ENCODE measurements at places on chromosomes 12 and 14.

- DNase-seq: no peak
Measured at GRCh38 chr14:21107283-21107800, 6.5 kb downstream of the TMEM253 start.

GRCh38 chr12:76074701-76075336 lies 9.7 kb downstream of the NAP1L1 start:
- DNase-seq: no peak

GRCh38 chr14:61486930-61487495 lies 165.6 kb downstream of the PRKCH start:
- no peak for DNase-seq

DNA sequence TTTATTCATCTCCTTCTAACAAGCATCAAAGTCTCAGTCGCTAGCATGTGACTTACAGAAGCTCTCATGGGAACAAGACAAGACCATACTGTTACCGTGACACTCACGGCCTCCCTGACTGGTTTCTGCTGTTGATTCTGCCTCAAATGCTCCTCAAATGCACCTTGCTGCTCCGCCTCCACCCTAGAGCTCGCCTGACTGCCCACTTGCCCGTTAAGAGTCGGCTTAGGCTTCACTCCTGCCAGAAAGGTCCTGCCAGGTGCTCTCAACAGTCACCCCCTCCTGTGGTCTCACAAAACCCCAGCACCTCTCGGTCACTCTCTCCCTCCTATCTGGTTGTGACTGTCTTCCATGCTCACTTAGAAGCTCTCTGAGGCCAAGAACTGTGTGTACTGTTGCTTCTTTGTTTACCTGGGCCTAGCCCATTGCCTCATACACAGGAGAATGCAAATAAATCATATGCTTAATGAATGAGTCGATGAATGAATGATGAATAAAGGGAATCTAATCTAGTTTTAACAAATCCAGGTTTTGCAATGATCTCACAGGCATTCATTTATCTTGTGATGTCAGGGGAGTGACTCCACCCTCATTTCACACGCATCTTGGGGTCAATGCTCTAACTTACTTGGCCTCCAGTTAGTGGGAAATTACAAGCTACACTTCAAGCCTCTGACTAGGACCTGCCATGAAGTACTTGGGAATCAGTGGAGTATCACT lies 41.3 kb downstream of the SSH1 start:
- no peak for DNase-seq

GRCh38 chr14:73887694-73888459 lies 1.2 kb downstream of the ZNF410 start:
- peak; percentile 15 for DNase-seq

- DNase-seq: no peak
Measured at GRCh38 chr14:81018684-81019083, 63.3 kb downstream of the TSHR start.

GRCh38 chr12:94048757-94049156 lies 99.6 kb upstream of the PLXNC1 start:
- no peak for DNase-seq

DNA sequence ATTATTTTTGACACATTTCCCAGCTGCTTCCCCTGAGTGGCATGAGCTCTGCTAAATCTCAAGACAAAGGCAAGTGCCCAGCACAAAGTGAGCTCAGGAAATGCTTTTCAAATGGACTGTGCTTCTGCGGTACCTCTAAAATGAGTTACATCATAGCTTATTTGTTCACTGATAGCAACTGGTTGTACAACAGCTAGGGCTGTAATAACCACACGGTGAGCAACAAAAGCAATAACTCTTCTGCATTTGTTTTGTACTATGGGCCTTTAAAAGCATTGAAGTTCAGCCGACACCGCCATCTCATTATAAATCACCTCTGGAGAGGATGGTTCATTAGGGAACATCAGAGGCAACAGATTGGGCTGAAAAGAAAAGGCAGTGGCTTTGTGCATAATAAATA lies 475.0 kb downstream of the GLT1D1 start:
- no peak for DNase-seq

GRCh38 chr14:87952307-87953094 lies 40.5 kb downstream of the GALC start:
- peak; percentile 42 for DNase-seq

DNA sequence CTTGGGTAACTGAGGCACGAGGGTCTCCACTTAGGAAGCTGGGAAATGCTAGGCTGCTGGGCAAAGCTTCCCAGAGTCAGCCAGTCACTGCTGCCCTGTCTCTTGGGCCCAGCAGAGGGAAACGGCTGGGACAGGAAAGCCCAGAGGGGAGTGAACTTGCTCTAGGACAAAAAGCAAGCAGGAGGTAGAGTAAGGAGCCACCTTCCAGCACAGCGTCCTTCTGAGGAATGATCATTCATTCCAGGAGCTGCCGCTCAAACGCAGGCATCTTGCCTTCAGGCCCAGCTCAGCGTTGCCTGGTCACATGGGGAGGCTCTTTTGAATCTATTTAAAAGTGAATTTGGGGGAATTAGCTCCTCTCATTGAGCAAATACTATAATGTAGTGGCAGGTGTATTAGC lies 118.6 kb downstream of the CRACR2A start:
- no peak for DNase-seq

DNA sequence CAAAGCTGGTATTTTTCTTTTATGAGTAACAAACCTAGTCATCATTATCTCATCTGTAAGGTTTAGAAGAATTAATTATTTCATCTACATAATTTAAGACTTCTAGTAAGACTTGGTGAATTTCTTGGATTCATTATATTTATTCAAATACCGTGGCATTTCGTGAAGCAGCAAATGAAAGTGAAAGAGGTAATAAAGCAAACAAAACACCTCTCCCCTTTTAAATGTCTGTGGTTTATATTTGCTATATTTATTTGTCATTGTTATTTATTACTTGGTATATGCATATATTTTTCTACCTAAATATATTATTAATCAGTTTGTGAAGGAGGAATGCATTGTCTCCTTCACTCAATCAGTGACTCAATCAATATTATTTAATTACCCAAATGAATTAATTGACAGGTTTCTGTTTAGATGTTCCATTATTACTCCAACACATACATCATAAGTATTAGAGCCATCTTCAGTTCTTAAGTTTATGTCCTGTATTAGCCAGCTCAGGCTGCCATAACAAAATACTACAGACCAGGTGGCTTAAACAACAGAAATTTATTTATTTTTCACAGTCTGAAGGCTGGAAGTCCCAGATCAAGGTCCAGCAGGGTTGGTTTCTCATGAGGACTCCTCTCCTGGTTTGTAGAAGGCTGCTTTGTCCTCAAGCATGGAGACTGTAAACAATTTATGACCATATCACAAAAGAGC lies 6.6 kb downstream of the CFAP54 start:
- DNase-seq: no peak

GRCh38 chr14:55425091-55425490 lies 13.5 kb upstream of the ATG14 start:
- DNase-seq: no peak

DNA sequence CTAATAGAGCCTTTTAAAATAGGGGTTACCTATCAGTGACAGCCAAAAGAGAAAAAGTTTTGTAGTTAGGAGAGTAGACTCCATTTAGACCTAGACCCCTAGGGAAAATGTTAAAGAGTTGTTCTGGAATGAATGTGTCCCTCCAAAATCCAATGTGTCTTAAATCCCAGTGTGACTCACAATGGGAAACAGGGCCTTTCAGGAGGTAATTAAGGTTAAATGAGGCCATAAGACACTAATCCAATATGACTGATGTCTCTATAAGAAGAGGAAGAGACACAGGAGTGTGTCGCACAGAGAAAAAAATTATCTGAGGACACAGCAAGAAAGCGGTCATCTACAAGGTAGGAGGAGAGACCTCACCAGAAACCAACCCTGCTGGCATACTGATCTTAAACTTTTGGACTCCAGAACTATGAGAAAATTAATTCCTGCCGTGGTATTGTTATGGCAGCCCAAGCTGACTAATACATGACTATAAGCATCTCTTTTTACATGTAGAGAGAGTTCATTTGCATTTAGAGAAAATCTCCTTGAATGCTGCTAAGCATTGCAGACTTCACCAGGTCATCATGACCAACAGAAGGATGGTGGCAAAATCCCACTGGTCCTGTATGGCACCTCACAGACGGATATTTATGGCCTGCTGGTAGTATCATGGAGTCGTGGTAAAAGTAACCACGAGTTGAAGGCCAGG lies 259.6 kb upstream of the TMTC1 start:
- DNase-seq: no peak

DNA sequence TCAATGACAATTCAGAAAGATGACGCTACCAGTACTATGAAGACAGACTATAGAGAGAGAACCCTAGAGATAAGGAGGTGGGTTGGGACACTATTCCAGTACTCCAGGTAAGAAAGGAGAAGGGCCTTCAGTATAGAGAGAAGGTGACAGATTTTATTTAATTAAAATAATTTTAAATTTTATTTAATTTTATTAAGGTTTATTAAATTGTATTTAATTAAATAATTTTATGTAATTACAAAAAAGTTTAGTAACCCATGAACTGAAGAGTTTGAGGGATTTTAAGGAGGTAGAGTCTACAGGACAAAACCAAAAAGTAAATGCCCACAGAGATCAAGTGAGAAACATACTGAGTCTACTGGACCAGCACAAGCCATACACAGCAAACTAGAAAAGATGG lies 20.3 kb downstream of the TMED10 start:
- no peak for DNase-seq

DNA sequence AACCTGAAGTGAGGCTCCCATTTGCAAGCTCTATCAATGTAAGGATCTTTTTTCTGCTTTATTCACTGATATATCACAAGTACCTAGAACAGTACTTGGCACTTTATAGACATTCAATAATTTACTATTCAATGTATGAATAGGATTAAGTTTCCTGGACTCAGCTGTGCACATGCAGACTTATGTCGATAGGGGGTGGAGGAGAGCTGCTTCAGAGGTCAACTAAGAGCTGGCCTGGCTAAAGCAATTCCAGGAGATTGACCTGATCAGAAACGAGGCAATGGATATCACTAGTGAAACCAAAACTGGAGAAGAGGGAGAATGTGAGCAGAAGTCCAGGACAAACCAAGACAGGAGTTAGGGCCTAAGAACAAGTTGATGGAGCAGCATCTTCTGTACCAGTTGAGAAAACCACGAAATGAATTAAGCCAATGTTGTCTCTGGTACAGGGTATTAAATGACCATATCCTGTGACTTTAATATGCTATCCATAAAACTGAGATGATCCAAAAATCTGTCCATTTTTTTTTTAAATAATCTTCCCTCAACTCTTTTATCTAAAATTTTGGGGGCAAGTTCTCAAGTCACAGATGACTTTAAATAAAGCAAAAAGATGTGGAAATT lies 169.2 kb downstream of the PIK3C2G start:
- no peak for DNase-seq

GRCh38 chr12:22217556-22217955 lies 117.0 kb downstream of the ST8SIA1 start:
- DNase-seq: no peak

DNA sequence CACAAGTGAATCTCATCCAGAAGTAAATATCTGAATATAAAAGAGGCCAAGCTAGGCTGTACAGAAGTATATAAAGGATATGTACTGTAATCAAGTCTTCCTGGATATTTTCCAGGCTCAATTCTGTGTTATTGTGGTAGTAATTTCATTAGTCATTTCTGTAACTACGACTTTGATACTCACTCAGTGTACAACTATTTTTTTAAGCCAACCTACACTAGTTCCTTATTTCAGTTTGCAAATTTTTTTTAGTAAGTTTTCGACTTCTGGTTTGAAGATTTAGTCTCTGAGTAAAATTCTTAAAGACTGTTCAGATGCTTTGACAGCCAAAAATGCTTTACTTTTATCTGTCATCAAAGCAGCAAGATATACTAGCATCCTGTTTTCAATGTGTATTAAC lies 130.8 kb downstream of the CAPZA3 start:
- DNase-seq: no peak

GRCh38 chr12:45234139-45234865 lies 18.4 kb downstream of the ANO6 start:
- no peak for DNase-seq

GRCh38 chr12:116920939-116921338 lies 10.2 kb downstream of the FBXW8 start:
- no peak for DNase-seq

- no peak for DNase-seq
Measured at GRCh38 chr12:113260127-113260526, 38.9 kb downstream of the TPCN1 start.

DNA sequence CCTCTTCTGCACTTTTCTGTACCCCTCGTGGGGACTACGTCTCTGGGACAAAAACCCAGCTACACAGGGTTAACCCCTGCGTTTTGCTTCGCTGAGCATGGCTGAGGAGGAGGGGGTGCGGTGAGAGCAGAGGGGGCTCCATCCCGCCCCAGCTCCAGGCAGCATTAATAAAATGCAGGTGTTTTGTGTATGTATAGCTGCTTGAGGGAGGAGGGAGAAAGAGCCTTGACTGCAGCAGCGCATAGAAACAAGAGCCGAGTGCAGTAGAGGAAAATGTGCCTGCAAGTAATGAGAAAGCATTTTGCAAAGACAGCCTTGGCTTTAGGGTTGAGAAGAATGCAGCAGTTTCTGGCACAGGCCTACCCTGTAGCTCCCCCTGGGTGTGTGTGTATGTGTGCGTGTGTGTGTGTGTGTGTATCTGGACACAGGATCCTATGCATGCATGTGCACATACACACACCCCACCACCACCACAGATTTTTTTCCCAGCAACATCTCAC lies 103.9 kb downstream of the ZFP36L1 start:
- DNase-seq: no peak

GRCh38 chr12:22627371-22627770 lies 2.4 kb downstream of the ETNK1 start:
- DNase-seq: no peak

GRCh38 chr12:75455839-75456238 lies 24.7 kb upstream of the GLIPR1 start:
- no peak for DNase-seq

GRCh38 chr14:30221546-30221945 lies 293.9 kb upstream of the PRKD1 start:
- no peak for DNase-seq

DNA sequence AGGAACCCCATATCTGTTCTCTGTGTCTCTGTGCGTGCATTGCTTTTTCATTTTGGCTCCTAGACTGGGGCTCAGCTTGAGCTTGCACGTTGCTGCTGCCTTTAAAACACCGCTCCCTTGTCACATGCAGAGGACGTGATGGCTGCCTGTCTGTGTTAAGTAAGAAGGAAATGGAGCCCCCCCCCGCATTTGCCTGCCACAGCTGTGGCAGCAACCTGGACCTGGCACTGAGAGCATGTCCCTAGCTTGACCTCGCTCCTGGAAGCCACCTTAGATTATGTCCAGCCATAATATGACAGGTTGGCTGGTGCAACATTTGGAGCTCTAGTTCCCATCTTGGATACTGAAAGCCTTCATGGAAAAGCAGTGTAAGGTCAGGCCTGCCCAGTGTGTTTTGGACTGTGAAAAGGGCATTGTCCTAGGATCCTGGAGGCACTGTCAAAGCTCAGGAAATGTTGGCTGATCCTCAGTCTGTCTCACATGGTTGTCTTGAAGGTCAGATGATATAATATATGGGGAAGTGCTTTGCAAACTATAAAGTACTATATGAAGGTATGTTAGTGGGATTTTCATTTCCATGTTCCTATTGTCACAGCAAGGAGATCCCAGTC lies 73.8 kb downstream of the PRKCH start:
- no peak for DNase-seq

All from CD4-positive, alpha-beta T cell treated with Interleukin-1 beta for 1 hour (primary cell).